Aortic smooth muscle cell (primary cell): ENCODE measurements at places on chromosomes 2 and 18. TPM values are rescaled to one million over a fixed set of nuclear protein-coding genes. Genes with fewer than 3 reads are reported as not detected.

NOSTRIN gene
- total RNA-seq: under 0.01 TPM in 1 of 2 replicates, not detected in the other

DNAH7 gene
- total RNA-seq: 1.2 and 1.7 TPM in 2 replicates

LOXL3 gene
- 66.2 and 155 TPM in 2 replicates for total RNA-seq

RETSAT gene
- total RNA-seq: 52.8 TPM in 2 replicates

CSRNP3 gene
- 0.92 and 3.1 TPM in 2 replicates for total RNA-seq
